ENCODE measurements at places on chromosomes 11 and 22. TPM values are rescaled to one million over a fixed set of nuclear protein-coding genes. Genes with fewer than 3 reads are reported as not detected.

The DEFB131B gene
- not detected for total RNA-seq

The KCNJ1 gene
- total RNA-seq, result not detected

GRCh38 chr11:107699371-107700285 is 12.2 kb downstream of the SLN start:
- DNase-seq, result no peak

GRCh38 chr11:63553759-63554158 is 9.4 kb downstream of the PLAAT2 start:
- no peak for DNase-seq

- no peak for DNase-seq
These were observed 723.2 kb downstream of the BRD1 start for GRCh38 chr22:49104434-49104833.

- no peak for DNase-seq
These were observed 60.3 kb downstream of the IRAG1 start for GRCh38 chr11:10633261-10633660.

- no peak for DNase-seq
These were observed 12.1 kb downstream of the TRMU start for GRCh38 chr22:46347646-46348045.

DNA sequence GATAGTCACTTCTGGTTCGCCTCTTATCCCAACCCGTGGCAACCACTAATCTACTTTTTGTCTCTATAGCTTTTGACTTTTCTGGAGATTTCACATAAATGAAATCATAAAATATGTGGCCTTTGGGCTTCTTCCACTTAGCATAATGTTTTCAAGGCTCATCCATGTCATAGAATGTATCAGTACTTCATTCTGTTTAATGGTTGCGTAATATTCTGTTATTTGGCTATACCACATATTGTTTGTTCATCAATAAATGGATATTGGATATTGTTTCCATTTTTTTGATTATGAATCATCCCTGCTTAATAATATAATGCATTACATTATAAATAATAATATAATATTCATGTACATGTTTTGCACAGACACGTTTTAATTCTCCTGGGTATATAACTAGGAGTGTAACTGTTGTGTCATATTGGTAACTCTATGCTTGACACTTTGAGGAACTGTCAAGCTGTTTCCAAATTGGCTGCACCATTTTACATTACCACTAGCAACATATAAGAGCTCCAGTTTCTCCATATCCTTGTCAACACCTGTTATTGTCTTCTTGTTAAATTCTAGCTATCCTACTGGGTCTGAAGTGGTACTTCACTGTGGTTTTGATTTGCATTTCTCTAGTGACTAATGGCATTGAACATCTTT is 181.5 kb downstream of the CADM1 start:
- DNase-seq, result no peak

- no peak for DNase-seq
These were observed 89.0 kb downstream of the MUC15 start for GRCh38 chr11:26483108-26483507.

- no peak for DNase-seq
These were observed 37.5 kb downstream of the KCNJ4 start for GRCh38 chr22:38417252-38418060.
